ENCODE measurements at places on chromosomes 11 and 22. TPM values are rescaled to one million over a fixed set of nuclear protein-coding genes. Genes with fewer than 3 reads are reported as not detected.

- DNase-seq: peak; percentile 88
Measured at GRCh38 chr11:16925561-16926065, 88.6 kb downstream of the PLEKHA7 start.

- DNase-seq: no peak
Measured at GRCh38 chr11:134915881-134916280, 503.8 kb upstream of the B3GAT1 start.

DNA sequence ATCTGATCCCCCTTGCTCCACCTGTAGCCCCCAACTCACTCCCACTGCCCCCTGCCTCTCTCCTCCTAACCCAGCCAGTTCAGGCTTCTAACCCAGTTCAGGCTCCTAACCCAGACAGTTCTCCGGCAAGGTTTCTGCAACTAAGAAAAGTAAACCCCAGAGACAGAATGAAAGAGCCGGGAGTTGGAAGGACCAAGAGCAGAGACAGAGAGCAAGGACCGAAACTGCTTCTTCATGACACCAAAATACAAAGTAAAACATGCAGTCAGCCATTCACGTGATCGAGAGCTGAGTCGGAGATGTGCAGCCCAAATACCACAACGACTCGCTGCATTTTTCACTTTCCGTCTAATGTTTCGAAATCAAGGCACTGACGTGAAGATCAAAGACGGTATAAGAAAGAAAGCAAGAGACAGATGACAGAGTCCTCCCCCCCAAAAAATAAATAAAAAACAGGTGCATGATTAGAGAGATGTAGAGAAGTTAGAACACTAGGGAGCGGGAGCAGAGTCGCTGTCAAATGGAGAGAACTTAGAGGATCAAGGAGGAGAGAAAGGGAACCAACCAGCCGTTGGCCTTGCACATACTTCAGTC is 884 bp downstream of the IL10RA start:
- DNase-seq: no peak

DNA sequence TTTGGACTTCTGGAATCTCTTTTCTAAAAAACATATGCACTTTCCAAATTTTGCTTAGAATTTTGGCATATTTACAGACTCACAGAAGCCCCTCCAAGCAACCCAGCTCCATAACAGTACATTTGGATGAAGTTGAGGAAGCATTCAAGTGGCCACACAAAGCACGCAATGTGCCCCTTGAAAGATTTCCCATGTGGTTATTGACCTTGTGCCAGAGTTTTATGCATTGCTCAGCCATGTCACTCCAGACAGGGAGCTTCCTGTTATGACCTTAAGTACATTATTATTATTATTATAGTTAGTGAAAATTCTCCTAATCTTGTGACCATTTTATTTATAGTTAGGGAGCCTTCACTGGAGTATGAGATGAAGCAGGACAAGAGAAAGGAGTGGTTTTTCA is 35.0 kb upstream of the BDNF start:
- DNase-seq: peak; percentile 29

FOXRED1 gene
- polyA plus RNA-seq: 68.5 TPM

ADORA2A gene
- polyA plus RNA-seq: 5.9 TPM

GRCh38 chr22:45224331-45224730 is 16.4 kb downstream of the KIAA0930 start:
- DNase-seq: no peak

GRCh38 chr22:31747441-31747840 is 2.5 kb downstream of the PRR14L start:
- DNase-seq: no peak

SHANK2 gene
- polyA plus RNA-seq: 0.06 TPM

KRTAP5-2 gene
- not detected for polyA plus RNA-seq

TTC9C gene
- 39.0 TPM for polyA plus RNA-seq

- no peak for DNase-seq
Measured at GRCh38 chr22:46738647-46739093, 618 bp upstream of the CERK start.

DNA sequence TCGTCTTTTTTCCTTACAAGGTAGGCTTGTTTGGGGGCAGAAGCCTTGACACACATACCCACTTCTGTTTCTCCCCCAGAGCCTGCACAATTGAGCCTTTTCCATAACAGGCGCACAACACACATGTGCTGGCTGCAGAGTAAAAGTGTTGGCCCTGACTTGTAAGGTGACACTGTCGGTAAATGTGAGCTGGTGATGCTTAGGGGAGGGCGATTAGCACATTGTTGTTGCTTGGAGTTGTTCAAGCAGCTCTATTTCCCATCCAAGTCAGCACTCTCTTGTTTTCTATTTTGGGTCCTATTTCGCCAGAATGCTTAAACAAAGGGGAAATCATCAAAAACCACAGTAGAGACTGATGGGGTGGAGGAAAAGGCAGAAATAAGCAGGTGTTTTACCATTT is 51.9 kb upstream of the PTPRJ start:
- DNase-seq: no peak

DNA sequence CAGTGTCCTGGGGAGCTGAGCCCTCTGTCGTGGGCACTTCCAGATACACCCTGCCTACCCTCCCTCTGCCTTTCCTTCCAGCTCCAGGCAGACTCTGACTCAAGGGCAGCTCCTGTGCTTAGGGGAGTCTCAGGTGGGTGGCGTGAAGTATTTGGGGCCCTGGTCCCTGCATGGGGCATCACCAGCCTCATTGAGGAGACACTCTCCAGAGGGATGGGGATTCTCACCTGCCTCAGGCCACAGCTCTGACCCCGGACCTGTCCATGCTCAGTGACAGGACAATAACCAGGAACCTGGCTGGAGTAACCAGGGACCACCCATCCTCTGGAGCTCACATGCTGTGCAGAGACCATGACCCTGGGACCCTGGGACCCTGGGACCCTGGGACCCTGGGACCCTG is 41.2 kb downstream of the GGTLC2 start:
- DNase-seq: no peak

DNA sequence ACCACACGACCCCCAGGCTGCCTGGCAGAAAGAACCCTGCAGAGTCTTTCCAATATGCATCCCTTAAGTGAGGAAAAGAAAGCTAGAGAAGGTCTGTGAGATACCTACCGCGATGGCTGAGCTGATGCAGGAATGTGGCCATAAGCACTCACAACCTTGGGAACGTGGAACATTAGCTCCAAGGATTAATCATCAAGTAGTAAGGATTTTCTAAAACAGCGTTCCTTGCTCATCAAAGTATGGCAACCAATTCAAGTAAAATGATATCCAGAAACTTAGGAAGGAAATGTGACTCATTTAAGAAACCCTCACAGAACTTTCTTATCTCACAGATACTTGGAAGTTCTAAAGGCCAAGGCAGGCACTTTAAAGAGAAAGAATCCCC is 12.8 kb downstream of the PACSIN2 start:
- DNase-seq: peak; percentile 79

YPEL1 gene
- 39.8 TPM for polyA plus RNA-seq

OR8G1 gene
- polyA plus RNA-seq: not detected

DNA sequence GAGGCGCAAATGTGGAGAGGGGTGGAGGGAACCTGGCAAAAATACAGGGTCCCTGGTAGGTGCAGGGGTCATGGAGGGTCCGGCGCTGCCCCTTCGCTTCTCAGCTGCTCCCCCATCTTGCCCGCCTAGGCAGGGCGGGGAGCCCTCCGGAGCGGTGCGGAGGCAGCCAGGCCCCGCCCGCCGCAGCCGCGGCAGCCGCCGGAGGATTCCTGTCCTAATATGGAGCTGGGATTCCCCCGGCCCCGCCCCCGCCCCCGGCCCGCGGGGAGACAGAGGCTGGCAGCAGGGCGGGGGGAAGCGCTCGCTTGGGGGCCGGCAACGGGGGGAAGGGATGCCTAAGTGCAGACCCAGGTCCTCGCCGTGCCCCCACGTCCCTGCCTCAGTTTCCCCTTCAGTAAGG is 1.0 kb upstream of the NPAS4 start:
- peak; percentile 77 for DNase-seq

- peak; percentile 85 for DNase-seq
Measured at GRCh38 chr11:112962579-112963367, 1.6 kb downstream of the NCAM1 start.

NXPE4 gene
- polyA plus RNA-seq: not detected

- DNase-seq: peak; percentile 71
Measured at GRCh38 chr11:15843309-15843872, 513.0 kb downstream of the SOX6 start.

DNA sequence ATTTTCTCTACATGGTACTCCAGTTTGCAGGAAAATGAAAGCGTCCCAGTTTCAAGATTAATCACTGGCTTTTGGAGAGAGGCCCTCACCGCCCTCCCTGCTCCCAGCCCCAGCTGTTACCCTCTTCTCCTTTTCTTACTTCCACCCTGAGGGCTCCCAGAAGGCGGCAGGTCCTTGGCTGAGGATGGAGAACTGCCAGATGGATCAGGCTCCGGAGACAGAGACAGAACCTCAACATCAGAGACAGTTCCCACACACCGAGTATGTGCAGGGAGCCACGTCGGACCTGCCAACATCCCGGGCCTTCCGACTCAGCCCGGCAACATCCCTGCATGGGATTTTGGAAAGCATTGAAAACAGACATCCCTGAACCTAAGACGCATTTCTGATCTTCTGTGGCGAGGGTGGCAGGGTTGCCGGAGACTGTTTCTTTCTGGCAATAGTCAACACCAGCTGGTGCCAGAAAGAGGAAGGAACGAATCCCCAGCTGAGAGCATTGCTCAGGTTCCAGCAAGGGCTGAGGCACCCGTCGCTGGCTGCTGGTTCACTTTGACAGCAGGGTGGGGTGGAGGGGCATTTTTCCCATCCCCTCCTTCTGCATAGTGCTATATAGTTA is 467.1 kb downstream of the MIAT start:
- DNase-seq: no peak

KDM4E gene
- not detected for polyA plus RNA-seq

ALX4 gene
- not detected for polyA plus RNA-seq

OR8G5 gene
- not detected for polyA plus RNA-seq

DNA sequence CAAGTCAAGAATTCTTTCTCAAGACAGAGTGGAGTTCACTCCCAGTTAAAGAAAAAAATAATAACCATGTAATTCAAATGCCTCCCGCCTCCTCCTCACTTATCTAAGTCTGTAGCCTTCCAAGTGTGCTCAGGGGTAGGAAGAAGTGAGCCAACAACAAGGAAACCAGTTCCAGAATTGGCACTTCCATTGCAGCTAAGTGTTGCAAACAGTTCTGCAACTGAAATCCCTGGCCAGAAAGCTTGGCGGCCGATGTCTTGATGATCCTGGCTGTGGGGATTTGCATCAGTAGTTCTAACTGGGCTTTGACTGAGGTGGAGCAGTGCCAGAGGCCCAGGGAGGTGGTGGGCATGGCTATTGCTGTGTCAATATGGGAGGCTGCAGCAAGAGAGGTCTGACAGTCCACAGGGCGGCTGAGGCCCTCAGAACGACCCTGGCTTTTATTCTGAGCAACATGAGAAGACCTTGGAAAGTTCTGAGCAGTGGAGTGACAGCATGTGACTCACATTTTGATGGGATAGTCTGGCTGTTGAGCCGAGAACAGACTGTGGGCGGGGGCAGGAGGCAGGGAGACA is 19.2 kb downstream of the DHCR7 start:
- DNase-seq: peak; percentile 90

- no peak for DNase-seq
Measured at GRCh38 chr22:36356708-36357624, 30.8 kb downstream of the MYH9 start.

DNA sequence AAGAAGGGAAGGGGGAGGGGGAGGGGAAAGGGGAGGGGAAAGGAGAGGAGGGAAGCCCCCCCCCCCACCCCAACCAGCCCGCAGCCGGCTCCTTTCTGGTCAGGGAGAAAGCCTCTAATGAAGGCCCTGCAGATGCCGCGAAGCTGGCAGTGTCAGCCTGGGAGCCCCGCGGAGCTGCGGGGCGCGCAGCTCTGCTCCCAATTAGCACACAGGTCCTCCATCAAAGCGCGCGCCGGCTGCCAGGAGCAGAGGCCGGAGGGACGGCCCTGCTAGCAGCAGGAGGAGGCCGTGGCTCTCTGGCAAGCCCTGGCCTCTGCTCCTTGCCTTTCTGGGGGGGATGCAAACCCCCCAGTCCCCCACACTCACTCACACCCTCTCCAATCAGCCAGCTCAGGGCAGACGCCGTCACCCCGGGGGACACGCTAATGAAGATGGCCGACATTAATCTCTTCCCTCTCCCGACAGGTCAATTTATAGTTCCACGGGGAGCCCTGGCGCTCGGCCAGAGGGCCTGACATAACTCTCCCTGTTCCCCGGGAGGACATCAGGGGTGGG is 70.5 kb upstream of the TCF20 start:
- DNase-seq: no peak

DNA sequence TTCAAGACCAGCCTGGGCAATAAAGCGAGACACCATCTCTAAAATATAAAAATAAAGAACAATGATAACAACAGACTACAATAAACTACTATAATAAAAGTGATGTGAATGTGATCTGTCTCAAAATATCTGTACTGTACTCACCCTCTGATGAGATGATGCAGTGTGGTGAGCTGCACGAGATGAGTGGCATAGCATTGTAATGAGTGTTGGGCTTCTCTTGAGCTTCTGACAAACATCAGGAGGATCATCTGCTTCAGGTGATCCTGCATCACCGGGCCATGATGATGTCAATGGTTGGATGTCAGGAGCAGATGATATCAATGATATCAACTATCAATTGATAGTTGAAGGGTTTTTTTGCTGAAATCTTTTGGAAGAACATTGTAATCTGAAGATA is 52.4 kb upstream of the INCENP start:
- no peak for DNase-seq

DNA sequence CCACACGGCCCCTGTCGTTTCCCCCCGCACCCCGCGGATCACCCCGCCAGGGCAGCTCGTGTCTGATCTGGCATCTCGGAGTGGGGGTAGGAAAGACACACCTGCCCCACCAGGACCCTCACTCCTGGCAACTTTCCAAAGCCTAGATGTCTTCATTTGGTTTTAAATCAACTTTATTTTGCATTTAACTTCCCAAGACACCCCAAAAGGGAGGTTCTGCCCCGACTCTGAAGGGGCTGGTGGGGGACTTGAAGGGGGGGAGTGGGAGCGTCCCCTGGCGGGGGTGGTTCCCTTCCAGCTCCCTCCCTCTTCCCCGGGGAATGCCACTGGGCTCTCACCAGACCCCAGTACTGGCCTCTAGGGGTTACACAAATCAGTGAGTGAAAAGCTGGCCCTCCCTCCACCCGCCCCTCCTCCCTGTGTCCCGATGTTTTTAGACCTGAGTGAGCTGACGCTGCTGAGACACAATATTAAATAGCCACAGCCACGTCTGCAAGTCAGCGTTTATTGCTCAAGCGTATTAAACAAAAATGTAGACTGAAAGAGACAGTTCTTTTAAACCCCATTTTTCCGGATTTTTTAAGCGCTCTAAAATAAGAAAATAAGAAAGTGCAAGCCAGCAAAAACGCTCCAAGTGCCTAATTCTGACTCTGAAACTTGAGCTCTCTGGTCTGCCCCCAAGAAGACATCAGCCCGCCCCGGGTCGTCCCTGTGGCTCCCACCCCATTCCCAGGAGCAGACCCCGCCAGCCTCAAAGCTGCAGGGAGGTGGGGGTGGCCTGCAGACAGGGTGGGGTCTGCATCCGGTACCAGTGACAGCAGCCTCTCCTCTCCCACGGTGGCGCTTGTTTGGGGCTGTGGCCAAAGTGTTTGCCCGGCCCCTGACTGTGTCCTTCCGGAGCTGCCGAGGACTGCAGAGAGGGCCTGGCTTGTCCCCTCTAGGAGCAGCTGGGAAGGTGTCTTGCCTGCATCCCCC is 1.1 kb upstream of the TTLL8 start:
- DNase-seq: peak; percentile 78

CCDC89 gene
- polyA plus RNA-seq: not detected
